ENCODE measurements at places on chromosomes 12 and 14. TPM values are rescaled to one million over a fixed set of nuclear protein-coding genes. Genes with fewer than 3 reads are reported as not detected.

GRCh38 chr12:119528241-119528640 lies 65.3 kb upstream of the TMEM233 start:
- H3K4me3 ChIP-seq = no peak overlapping the region
- H3K27ac ChIP-seq = no peak overlapping the region

GRCh38 chr14:61116369-61116768 lies 135.3 kb downstream of the SLC38A6 start:
- no peak for DNase-seq
- H3K4me3 ChIP-seq = no peak overlapping the region
- H3K27me3 ChIP-seq = no peaks in the 10 kb centered on the region

GRCh38 chr12:49227713-49228112 lies 37.2 kb upstream of the TUBA1C start:
- no peak for DNase-seq
- H3K4me1 ChIP-seq = no peaks in the 10 kb centered on the region
- H3K36me3 ChIP-seq = no peaks in the 10 kb centered on the region
- H3K27me3 ChIP-seq = no peaks in the 10 kb centered on the region
- no peak overlapping the region for H3K4me3 ChIP-seq
- H3K27ac ChIP-seq = no peak overlapping the region

- H3K27me3 ChIP-seq = no peaks in the 10 kb centered on the region
- no peak overlapping the region for H3K4me3 ChIP-seq
- DNase-seq = peak; percentile 31
- no peaks in the 10 kb centered on the region for H3K36me3 ChIP-seq
- no peaks in the 10 kb centered on the region for H3K4me1 ChIP-seq
Measured at GRCh38 chr14:58808828-58809227, 171.1 kb downstream of the DACT1 start.

DNA sequence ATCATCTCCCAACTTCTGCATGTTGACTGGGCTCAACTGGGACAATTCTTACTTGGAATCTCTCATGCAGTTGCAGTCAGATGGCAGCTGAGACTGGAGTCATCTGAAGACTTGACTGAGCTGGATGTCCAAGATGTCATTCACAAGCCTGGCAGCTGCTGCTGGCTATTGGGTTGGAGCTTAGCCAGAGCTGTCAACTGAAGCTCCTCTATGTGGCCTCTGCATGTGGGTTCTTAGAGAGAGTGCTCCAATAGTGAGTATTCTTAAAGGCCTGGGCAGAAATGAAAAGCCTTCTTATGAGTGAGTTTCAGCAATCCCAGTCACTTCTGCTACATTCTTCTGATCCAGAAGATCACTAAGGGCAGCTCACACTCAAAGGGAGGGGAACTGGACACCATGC lies 440.9 kb downstream of the LRIG3 start:
- H3K27me3 ChIP-seq = no peaks in the 10 kb centered on the region
- H3K27ac ChIP-seq = no peak overlapping the region
- H3K4me3 ChIP-seq = no peak overlapping the region
- H3K4me1 ChIP-seq = no peaks in the 10 kb centered on the region
- no peak for DNase-seq
- H3K36me3 ChIP-seq = no peaks in the 10 kb centered on the region

DNA sequence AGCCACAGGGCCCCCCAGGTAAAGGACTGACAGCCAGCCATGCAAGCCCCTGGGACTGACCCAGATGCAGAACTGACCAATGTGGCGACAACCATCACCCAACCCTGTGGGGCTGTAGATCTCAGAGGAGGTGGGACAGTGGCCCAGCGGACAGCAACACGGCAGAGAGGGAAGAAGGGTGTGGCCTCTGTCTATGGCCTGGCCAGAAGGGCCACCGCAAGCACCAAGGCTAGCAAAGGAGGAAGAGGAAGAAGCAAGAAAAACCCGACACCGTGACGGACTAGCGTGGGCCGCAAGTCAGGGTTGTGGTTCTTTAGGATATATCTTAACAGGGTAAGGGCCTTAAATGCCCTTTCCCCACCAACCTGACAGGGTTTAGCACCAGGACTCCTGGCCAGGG lies 71.2 kb downstream of the ITPK1 start:
- no peaks in the 10 kb centered on the region for H3K36me3 ChIP-seq
- peak overlapping the region; percentile 87 for H3K27ac ChIP-seq
- peaks cover 51% of the 10 kb centered on the region for H3K4me1 ChIP-seq
- H3K27me3 ChIP-seq = no peaks in the 10 kb centered on the region

GRCh38 chr12:42571327-42572009 lies 18.1 kb downstream of the PRICKLE1 start:
- H3K4me3 ChIP-seq = no peak overlapping the region
- no peak overlapping the region for H3K27ac ChIP-seq
- DNase-seq = no peak

- peaks cover 6% of the 10 kb centered on the region for H3K4me1 ChIP-seq
- H3K36me3 ChIP-seq = no peaks in the 10 kb centered on the region
- H3K27ac ChIP-seq = no peak overlapping the region
- no peak overlapping the region for H3K4me3 ChIP-seq
Measured at GRCh38 chr12:125069616-125070015, 4.4 kb downstream of the AACS start.

DNA sequence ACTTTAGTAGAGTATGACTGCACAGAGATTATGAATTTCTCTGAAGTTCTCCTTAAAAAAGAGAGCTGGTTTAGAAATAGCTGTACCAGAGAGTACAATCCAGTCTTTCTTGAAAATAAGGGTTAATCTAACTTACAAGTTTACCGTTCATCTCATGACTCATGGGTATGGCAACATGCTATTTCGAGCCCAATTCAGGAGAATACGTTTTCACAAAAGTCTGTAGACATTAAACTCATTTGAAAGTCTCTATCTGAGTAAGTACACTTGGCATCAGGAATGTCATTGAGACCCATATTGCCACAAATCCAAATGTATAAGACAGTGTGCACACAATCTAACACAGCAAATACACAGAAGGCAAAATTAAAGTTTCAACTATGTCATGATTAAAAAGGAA lies 160.5 kb downstream of the PIK3C2G start:
- no peaks in the 10 kb centered on the region for H3K27me3 ChIP-seq
- no peaks in the 10 kb centered on the region for H3K4me1 ChIP-seq
- no peak overlapping the region for H3K27ac ChIP-seq
- DNase-seq = no peak
- H3K36me3 ChIP-seq = no peaks in the 10 kb centered on the region
- H3K4me3 ChIP-seq = no peak overlapping the region

DNA sequence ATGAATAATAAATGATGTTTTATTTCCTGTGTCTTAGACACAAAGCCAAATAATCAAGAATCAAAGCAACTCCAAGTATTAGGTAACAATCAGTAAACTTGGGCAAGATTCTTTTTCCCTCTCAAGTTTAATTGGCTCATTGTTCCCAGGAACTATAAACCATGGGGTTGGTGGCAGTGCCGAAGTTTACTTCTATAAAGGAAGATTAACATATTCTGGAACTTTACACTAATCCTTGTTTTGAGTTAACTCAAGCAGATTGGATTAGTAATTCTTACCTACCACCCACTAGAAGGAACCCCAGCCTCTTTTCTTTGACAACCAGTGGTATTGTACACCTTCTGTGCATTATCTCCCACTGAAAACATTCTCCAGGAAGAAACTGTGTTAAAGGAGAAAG lies 197.1 kb downstream of the EXOC5 start:
- no peak for DNase-seq
- no peaks in the 10 kb centered on the region for H3K36me3 ChIP-seq
- no peak overlapping the region for H3K4me3 ChIP-seq
- H3K27me3 ChIP-seq = no peaks in the 10 kb centered on the region
- H3K4me1 ChIP-seq = no peaks in the 10 kb centered on the region

DNA sequence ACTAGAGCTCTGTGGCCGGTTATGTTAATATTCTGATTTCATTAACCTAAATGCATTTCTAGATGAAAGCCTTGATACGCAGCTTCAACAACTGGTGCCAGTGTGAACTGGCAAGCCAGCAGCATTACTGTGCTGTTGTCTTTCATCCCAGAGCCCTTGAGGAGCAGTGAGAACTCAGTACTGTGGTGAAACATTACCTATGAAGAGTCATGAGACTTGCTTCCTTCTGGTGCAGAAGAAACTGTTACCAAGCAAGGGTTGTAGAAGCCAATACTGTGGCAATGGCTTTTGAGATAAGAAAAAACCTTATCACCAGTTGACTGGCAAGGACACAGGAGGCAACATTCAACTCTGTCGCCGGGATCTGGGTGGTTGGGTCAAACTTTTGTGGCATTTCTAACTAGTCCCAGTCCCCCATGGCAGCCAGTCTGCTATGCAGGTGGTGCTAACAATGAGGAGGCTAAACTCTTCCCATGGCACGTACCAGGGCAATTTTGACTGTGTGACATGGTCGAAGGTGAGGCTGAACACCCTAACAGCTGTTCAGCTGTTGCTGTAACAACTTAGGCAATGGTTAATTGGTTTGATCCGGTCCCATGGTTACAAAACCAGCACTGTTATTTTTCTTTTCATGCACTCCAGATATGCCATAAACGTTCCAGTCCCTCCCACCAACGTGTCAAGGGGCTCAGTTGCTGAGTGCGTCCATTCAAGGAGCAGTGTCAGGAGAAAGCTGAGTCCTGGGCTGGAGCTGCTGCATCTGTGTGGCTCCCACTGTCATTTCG lies 12.6 kb upstream of the LGALS3 start:
- DNase-seq = peak; percentile 76
- H3K4me1 ChIP-seq = peaks cover 10% of the 10 kb centered on the region
- H3K27me3 ChIP-seq = no peaks in the 10 kb centered on the region
- H3K27ac ChIP-seq = peak overlapping the region; percentile 79
- H3K36me3 ChIP-seq = no peaks in the 10 kb centered on the region

GRCh38 chr12:93805736-93806141 lies 128.6 kb downstream of the CRADD start:
- no peaks in the 10 kb centered on the region for H3K27me3 ChIP-seq
- no peak overlapping the region for H3K27ac ChIP-seq
- no peaks in the 10 kb centered on the region for H3K4me1 ChIP-seq
- no peak for DNase-seq
- no peak overlapping the region for H3K4me3 ChIP-seq
- no peaks in the 10 kb centered on the region for H3K36me3 ChIP-seq

- no peak overlapping the region for H3K4me3 ChIP-seq
- DNase-seq = no peak
- peaks cover 3% of the 10 kb centered on the region for H3K36me3 ChIP-seq
- peaks cover 7% of the 10 kb centered on the region for H3K4me1 ChIP-seq
- H3K27ac ChIP-seq = no peak overlapping the region
Measured at GRCh38 chr12:75505706-75506312, 5.6 kb downstream of the KRR1 start.

DNA sequence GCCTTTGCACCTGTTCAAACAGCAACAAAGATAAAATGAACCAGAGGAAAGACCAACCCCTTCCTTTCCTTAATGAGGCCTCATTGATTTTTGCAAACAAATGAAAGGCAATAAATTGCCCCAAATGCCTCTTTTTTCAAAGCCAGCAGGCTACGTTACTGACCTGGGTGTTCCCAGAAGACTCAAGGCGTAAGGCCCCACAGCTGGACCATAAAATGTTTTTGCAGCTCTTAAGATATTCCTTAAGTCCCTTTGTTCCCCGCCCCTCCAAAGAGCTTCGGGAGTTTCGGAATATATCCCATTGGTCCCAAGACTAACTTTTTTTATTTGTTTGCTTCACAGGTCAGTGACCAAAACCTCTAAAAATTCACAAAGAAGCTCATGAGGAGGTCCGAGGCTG lies 462.9 kb upstream of the PRICKLE1 start:
- H3K4me1 ChIP-seq = no peaks in the 10 kb centered on the region
- no peak overlapping the region for H3K27ac ChIP-seq

- no peaks in the 10 kb centered on the region for H3K36me3 ChIP-seq
- H3K27me3 ChIP-seq = no peaks in the 10 kb centered on the region
- no peak overlapping the region for H3K4me3 ChIP-seq
- no peaks in the 10 kb centered on the region for H3K4me1 ChIP-seq
Measured at GRCh38 chr12:13154831-13155230, 41.7 kb upstream of the EMP1 start.

DNA sequence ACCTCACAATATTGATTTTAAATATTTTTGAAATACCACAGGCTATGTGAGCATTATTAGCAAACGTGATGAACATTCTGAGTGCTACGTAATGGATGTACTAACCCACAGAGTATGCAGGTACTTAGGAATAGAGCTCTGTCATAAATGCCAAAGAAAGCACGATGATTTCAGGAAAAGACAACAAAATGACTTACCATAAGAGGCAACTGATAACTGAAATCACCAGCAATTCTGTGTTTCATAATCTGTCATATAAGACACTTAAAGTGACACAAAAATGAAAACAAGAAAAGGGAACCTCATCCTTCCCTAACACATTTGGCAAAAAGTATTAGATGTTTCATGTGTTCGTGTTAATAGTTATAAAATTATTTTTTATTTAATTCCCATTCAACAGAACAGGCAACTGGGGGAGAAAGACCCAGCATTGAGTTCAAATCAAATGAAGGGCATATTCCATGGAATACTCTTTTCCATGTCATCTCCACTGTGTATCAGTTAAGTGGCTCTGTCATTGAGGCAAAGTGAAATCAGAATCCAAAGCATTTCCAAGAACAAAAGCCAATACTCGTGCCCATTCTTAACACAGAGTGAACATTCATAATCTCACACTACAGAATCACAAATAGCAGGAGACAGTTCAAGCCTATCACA lies 30.4 kb downstream of the ARMH4 start:
- no peaks in the 10 kb centered on the region for H3K4me1 ChIP-seq
- no peak overlapping the region for H3K27ac ChIP-seq
- no peak overlapping the region for H3K4me3 ChIP-seq

- H3K36me3 ChIP-seq = no peaks in the 10 kb centered on the region
- H3K27ac ChIP-seq = no peak overlapping the region
- no peak overlapping the region for H3K4me3 ChIP-seq
Measured at GRCh38 chr12:47941475-47941780, 22.0 kb upstream of the TMEM106C start.

GRCh38 chr14:91175291-91176201 lies 61.7 kb downstream of the DGLUCY start:
- no peak overlapping the region for H3K27ac ChIP-seq
- no peak overlapping the region for H3K4me3 ChIP-seq
- no peaks in the 10 kb centered on the region for H3K4me1 ChIP-seq
- peaks cover 3% of the 10 kb centered on the region for H3K36me3 ChIP-seq
- no peaks in the 10 kb centered on the region for H3K27me3 ChIP-seq
- no peak for DNase-seq

GRCh38 chr14:52840877-52841276 lies 49.5 kb upstream of the GNPNAT1 start:
- no peaks in the 10 kb centered on the region for H3K36me3 ChIP-seq
- H3K27ac ChIP-seq = no peak overlapping the region
- H3K27me3 ChIP-seq = no peaks in the 10 kb centered on the region

- no peak overlapping the region for H3K4me3 ChIP-seq
- H3K27ac ChIP-seq = no peak overlapping the region
- DNase-seq = no peak
- no peaks in the 10 kb centered on the region for H3K36me3 ChIP-seq
- H3K27me3 ChIP-seq = no peaks in the 10 kb centered on the region
- H3K4me1 ChIP-seq = no peaks in the 10 kb centered on the region
Measured at GRCh38 chr14:34003082-34003668, 52.3 kb upstream of the EGLN3 start.

- no peaks in the 10 kb centered on the region for H3K36me3 ChIP-seq
- no peak overlapping the region for H3K27ac ChIP-seq
- H3K4me1 ChIP-seq = no peaks in the 10 kb centered on the region
- H3K4me3 ChIP-seq = no peak overlapping the region
Measured at GRCh38 chr12:127192391-127192790, 1074.6 kb upstream of the TMEM132C start.

AMN gene
- total RNA-seq = 186 TPM

DDIT3 gene
- total RNA-seq = 17.5 TPM

CLEC2D gene
- 3.3 TPM for total RNA-seq

MMP14 gene
- 59.1 TPM for total RNA-seq

UNC119B gene
- 22.7 TPM for total RNA-seq

SOCS2 gene
- 14.2 TPM for total RNA-seq

KRT78 gene
- not detected for total RNA-seq

IL26 gene
- not detected for total RNA-seq

NDUFA12 gene
- 136 TPM for total RNA-seq

PPM1H gene
- 7.4 TPM for total RNA-seq

SIVA1 gene
- 58.8 TPM for total RNA-seq

HCAR3 gene
- total RNA-seq = 0.12 TPM

LMO3 gene
- total RNA-seq = 8.1 TPM
